ENCODE measurements at places on chromosomes 13 and 19. TPM values are rescaled to one million over a fixed set of nuclear protein-coding genes. Genes with fewer than 3 reads are reported as not detected.
A peak's percentile ranks its signal among the peaks of the same experiment; 100 is the strongest.

- H3K27me3 ChIP-seq = no peaks in the 10 kb centered on the region
- no peaks in the 10 kb centered on the region for H3K36me3 ChIP-seq
- peak overlapping the region; percentile 10 for H3K27ac ChIP-seq
- H3K4me3 ChIP-seq = no peak overlapping the region
These were observed 92.1 kb downstream of the ABCC4 start for GRCh38 chr13:95209109-95209508.

DNA sequence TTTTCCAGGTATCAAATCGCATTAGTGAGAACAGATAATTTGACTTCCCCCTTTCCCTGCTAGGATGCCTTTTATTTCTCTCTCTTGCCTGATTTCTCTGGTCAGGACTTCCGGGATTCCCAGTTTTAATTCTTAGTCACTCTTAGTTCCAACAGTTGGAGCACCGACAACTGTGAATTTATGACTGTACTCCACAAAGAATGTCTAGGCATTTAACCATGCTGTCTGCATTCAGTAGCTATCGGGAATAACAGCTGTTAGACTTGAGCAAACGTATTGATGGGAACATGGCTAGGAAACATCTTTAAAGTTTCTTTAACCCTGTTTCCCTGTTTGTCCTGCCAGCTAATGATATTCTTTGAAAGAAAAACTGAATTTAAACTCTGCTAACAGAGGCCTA is 14.1 kb upstream of the SPACA7 start:
- no peak for DNase-seq
- H3K4me3 ChIP-seq = no peak overlapping the region
- H3K27me3 ChIP-seq = no peaks in the 10 kb centered on the region
- no peaks in the 10 kb centered on the region for H3K4me1 ChIP-seq
- no peak overlapping the region for H3K27ac ChIP-seq

DNA sequence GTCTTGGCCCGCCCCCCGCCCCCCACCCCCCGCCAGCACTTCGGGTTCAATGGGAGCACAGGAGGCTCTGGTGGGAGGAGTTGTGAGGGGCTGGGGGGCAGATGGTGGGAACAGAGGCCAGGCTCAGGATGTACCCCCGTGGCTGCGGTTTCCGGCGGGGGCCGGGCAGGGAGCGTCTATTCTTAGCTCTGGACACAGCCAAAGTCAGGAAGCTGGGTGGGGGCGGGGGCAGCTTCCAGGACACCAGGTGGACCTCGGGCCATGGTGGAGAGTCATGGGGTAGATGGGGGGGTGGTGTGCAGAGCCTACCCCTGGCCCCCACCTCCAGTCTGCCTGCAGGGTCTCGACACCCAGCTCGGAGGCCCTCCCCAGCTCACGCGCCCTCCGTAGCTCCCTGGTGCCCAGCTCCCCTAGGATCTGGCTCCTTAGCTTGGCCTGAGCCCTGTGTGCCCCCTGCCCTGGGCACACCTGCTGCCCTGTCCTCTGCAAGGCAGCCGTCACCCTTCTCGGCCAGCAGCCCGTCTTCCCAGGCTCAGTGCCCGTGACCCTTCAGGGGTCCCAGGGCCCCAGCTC is 2.2 kb upstream of the TBXA2R start:
- H3K27me3 ChIP-seq = no peaks in the 10 kb centered on the region
- DNase-seq = peak; percentile 39
- peak overlapping the region; percentile 59 for H3K27ac ChIP-seq
- H3K4me1 ChIP-seq = peaks cover 29% of the 10 kb centered on the region

- no peaks in the 10 kb centered on the region for H3K4me1 ChIP-seq
- H3K36me3 ChIP-seq = no peaks in the 10 kb centered on the region
- DNase-seq = no peak
- no peaks in the 10 kb centered on the region for H3K27me3 ChIP-seq
- H3K4me3 ChIP-seq = no peak overlapping the region
These were observed 95.7 kb upstream of the IRS2 start for GRCh38 chr13:109881961-109882558.

The ZNF540 gene
- 2.3 TPM for total RNA-seq

GRCh38 chr19:3606174-3606689 is 443 bp downstream of the TBXA2R start:
- peaks cover 29% of the 10 kb centered on the region for H3K4me1 ChIP-seq
- peak overlapping the region; percentile 59 for H3K27ac ChIP-seq
- peak overlapping the region; percentile 21 for H3K4me3 ChIP-seq
- no peak for DNase-seq

The CYP2A7 gene
- not detected for total RNA-seq

The LEUTX gene
- not detected for total RNA-seq

The PRR36 gene
- total RNA-seq = not detected

- no peaks in the 10 kb centered on the region for H3K4me1 ChIP-seq
- H3K27ac ChIP-seq = no peak overlapping the region
- no peaks in the 10 kb centered on the region for H3K36me3 ChIP-seq
- no peak overlapping the region for H3K4me3 ChIP-seq
These were observed 705.5 kb upstream of the PCDH9 start for GRCh38 chr13:67935626-67936025.

DNA sequence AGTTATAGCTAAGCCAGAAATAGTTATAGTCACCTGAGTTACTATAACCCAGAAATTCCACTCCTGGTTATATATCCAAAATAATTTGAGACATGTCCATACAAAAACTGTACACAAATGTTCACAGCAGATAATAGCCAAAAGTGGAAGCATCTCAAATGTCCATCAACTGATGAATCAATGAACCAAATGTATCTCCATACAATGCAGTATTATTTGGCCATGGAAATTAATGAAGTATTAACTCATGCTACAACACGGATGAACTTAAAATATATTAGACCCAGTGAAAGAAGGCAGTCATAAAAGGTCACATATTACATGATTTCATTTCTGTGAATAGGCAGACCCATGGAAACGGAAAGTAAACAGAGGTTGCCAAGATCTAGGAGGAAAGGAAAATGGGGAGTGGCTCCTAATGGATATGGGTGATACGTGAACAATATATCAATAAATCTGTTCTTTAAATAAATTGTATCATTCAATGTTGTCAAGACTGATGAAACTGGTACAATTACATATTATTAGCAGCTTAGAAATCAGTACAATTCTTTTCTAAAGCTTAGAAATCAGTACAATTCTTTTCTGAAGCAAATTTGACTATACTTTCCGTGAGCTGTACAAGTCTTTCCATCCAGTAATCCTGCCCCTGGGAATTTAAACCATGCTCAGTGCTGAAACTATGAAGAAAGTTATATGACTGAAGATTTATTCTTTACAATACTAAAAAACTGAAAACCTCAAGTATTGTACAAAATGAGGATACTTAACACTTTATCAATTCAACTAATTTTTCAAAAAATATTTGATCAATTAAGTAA is 47.0 kb upstream of the DIAPH3 start:
- no peak overlapping the region for H3K4me3 ChIP-seq
- no peaks in the 10 kb centered on the region for H3K27me3 ChIP-seq
- no peaks in the 10 kb centered on the region for H3K36me3 ChIP-seq

The UBE2L5 gene
- total RNA-seq = not detected

The MBD3L3 gene
- total RNA-seq = not detected

The ELANE gene
- total RNA-seq = not detected

DNA sequence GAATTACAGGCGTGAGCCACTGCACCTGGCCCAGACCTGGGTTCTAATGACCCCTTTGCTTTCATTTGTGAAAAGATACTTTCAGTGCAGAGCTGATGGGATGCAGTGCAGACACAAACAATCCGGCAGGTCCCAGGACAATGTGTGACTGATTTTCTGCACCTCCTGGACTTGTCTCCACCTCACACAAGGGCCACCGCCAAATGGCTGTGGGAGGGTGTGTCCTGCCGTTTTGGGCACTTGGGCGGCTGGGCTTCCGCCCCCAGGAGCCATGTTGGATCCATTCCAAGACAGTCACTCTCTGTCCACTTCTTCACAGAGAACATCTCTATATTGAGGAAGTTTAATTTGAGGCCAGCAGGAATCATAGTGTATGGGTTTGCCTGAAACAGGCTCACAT is 112.3 kb upstream of the ZNF507 start:
- no peaks in the 10 kb centered on the region for H3K36me3 ChIP-seq
- H3K4me3 ChIP-seq = no peak overlapping the region
- H3K4me1 ChIP-seq = no peaks in the 10 kb centered on the region
- no peak for DNase-seq

GRCh38 chr13:74280795-74281490 is 146.7 kb upstream of the KLF12 start:
- no peak for DNase-seq
- H3K27ac ChIP-seq = no peak overlapping the region
- H3K4me1 ChIP-seq = peaks cover 17% of the 10 kb centered on the region
- no peaks in the 10 kb centered on the region for H3K36me3 ChIP-seq
- no peaks in the 10 kb centered on the region for H3K27me3 ChIP-seq
- no peak overlapping the region for H3K4me3 ChIP-seq

The SCGB2B2 gene
- 0.29 TPM for total RNA-seq

DNA sequence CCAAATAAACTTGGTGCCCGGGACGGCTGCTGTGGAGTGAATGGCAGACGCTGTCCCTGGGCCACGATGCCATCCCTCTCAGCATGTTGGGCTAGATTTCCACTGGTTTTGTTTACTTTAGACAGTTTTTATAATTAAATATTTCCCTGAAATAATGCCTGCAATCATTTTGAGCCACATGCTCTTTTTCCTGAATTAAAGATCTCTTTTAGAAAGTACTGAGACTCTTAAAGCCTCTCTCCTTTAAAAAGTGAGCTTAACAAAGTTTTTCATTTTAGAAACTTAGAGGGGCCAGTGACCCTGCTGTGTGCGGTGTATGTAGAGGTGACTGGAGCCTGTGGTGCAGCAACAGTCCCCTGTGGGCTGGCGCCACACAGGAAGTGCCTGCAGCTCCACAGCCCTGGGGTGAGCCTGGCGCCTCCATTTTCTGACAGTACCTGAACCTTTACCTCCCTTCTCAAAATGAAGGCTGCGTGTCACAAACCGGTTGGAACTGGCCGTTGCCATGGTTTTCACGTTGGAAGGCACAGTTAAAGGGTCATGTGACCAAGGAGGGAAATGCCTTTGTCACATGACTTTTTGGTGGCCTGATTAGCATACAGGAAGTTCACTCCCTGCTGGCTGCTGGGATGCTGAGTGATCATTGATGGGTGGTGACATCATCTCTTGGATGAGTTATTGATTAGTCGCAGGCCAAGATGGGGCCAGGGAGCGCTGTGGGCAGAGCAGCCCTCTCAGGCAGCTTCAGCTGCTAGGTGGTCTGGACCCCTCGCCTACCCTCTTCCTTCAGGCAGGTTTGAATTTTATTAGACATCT is 26.3 kb downstream of the TSSK6 start:
- peak overlapping the region; percentile 89 for H3K27ac ChIP-seq
- peaks cover 27% of the 10 kb centered on the region for H3K36me3 ChIP-seq
- H3K4me1 ChIP-seq = peaks cover 61% of the 10 kb centered on the region

All from CD8-positive, alpha-beta memory T cell (primary cell).